ENCODE measurements at places on chromosomes 12 and 14.

DNA sequence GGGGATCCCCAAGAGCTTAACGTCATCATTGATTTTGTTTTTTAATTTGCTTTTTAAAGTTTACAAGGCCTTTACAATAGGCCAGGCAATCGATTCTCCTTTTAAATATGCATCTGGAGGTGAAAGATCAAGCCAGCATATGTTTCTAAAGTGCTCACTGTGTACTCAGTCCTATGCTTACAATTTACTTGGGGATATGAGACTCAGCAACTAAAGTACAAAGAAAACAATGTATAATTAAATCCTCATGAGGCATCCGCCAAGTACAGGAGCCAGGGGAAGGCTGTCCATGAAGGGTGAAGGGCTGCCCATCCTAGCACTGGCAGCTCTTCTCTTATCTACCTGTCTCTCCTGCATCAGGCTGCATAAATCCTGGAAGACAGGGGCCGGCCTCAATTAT, 11.8 kb downstream of the CCDC92 start:
- DNase-seq: no peak

DNA sequence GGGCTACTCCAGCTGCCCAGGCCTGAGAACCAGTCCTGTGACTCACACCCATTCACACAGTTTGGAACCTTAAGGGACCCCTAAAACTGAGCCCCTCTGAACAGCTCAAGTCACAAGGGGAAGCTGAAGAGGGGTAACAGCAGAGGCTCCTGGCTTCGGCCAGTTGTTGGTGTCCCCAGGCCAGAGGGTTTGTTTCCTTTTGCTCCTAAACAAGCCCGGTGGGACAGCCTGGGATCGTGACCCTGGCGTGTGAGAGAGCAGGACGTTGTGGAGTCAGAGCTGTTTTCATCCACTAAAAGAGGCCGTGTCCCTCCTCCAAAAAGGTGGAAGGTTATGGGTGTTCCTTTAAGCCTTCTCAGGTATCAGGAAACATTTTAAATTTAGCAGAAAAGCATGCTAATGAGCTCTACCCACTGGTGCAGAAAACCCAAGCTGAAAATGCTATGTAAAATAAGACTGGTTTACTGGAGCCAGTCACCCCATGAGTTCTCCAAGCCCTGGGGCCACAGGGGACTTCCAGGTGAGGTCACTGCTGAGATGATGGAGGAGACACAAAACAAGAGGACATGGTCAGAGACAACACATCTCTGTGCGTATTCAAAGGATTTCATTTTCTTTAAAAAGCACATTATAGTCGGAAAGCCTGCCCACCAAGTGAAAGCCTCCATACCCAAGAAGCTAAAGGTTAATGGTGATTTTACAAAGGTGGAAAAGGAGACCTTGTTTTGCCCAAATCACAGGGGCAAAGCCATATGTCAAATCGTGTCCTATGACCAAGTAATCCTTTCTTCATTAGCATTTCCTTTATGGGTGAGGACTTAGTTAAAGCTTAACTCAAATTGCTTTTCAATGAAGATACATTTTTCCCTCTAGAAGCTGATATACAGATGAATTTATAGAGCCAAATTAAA, 14.1 kb downstream of the PRKAB1 start:
- DNase-seq: no peak

DNA sequence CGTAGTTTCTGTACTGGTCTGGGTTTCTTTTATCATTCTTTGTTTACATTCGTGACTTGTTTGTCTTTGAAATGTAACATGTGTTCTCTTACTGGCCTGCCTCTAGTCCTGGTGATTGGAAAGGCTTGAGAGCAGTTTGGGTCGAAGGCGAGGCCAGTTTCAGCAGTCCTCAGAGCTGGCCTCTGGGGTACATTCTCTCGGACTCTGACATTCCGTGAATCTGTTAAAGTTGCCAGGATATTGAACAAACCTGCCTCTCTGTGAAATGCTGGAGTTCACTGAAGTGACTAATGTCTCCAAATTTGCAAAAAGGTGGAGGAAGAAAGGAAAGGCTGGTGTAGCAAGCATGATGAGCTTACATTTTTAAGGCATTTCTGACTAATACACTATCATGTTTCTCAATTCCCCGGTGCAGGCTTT, 1.5 kb downstream of the PLEKHA5 start:
- peak; percentile 46 for DNase-seq

DNA sequence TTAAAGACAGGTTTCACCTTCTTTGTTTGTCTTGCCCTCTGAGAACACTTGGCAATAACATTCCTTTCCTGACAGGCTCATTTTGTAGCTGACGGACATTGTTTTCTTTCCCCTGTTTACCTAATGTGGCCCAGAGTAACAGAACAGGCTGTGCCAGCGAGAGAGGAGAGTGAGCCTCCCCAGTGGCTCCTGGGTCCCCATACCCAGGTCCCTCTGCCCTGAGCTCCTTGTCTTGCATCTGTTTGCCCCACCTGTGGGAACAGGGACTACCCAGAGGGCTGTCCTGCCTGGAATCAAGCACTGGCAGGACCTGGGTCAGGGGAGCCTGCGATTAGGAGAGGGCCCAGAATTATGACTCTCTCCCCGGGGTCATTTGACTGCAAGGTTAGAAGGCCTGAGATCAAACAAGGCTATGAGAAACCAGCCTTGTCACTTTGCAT, 222.9 kb downstream of the ZFP36L1 start:
- no peak for DNase-seq

DNA sequence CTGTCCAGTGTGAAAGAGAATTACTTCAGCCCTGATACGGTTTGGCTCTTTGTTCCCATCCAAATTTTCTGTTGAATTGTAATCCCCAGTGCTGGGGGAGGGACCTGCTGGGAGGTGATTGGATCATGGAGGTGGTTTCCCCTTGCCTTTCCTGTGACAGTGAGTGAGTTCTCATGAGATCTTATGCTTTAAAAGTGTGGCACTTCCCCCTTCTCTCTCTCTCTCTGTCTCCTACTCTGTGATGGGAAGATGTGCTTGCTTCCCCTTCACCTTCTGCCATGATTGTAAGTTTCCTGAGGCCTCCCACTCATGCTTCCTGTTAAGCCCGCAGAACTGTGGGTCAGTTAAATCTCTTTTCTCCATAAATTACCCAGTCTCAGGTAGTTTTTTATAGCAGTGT, 5.5 kb upstream of the SLC15A5 start:
- DNase-seq: no peak

DNA sequence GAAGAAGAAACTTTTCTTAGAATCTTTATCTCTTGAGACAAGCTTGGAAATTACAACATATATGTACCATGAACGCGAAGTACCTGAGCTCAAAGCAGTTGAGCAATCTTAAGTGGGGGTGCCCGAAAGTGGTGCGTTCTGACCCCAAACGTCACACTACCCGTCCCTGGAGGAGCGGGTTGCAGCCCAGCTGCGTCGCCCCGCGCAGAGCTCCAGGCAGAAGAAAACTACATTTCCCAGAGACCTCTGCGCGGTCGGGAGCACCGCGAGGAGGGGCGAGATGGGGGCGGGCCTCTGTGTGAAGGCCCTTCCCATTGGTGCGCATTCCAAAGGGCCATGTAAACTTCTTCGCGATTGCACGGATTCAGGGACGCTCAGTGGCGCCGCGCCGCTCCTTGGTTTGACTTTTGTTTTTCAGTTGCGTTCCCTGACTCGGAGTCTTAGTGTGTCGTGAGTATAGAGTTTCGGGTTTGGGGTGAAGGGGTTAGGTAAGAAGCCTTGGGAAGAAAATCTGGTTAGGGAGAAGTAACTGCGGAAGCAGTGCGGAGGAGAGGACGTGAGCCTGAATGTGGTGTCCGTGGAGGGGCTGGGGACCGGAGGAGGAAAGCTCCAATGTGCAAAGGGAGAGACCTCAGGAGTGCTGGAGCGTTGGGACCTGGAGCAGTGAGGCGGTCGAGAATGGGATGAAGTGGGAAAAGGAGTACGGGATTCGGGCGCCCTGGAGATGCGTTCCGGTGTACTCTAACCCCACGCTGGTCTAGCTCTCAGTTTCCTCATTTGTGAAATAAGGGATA, at the start of gene CCDC77:
CCDC77 (plus strand) TSS at position 410 of the 794 bp plus-strand sequence. CDS start 7,740 bp downstream, outside the sequence.
- no peak for DNase-seq

GRCh38 chr12:62525271-62525670, 58.6 kb downstream of the MON2 start:
- no peak for DNase-seq

DNA sequence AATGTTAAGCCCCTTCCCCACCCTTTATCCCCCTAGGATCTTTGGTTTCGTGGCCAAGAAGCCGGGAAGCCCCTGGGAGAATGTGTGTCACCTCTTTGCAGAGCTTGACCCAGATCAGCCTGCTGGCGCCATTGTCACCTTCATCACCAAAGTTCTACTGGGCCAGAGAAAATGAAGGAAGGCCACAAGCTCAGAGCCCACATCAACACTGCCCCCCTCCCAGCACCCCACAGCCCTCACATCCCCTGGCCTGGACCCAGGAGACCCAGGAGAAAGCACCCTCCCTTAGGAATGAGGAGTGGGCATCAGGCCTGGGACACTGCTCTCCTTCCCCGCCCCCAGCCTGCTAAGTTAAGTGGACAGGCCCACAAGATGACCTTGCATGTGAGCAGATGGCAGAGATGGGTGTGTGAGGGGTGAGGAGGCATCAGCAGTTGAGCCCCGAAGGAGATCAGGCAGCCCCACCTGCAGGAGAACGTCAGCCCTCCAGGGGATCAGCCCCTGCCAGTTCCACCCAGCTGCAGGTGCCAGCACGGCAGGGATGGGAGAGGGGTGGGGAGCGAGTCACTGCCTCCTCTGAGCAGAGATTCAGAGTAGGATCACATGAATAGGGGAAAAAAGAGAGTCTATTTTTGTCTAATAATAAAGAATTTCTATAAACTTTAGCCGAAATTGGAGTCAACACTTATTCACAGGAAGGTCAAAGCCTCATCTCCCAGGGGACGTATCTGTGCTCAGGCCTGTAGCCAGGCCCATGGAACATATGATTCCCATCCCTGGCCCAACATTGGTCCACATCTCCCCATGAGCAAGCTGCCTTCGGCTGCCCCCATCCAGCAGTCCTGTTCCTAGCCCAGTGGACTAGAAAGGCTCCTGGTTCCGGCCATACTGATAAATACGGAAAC, 14.1 kb downstream of the TNS2 start:
- DNase-seq: no peak

- no peak for DNase-seq
Measured at GRCh38 chr12:107335802-107336570, 242.6 kb upstream of the CRY1 start.

GRCh38 chr12:131395971-131396573, 314.8 kb upstream of the SFSWAP start:
- DNase-seq: no peak

DNA sequence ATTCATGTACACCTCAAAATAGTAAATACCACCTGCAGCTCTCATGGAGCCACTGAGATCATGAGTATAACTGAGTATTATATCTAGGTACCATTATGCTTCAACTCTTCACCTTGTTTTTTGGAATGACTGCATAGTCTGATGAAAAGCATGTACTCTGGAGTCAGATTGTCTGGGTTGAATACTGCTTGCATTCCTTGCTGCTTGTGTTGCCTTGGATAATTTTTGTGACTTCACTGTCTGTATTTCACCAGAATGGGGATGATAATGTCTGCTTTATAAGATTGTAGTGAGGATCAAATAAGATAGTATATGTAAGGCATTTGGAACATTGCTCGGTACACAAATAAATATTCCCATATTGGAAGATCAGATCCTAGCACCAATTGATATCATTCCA, 54.2 kb downstream of the SUSD6 start:
- DNase-seq: no peak

- DNase-seq: no peak
Measured at GRCh38 chr14:72014486-72014885, 82.3 kb downstream of the RGS6 start.

GRCh38 chr12:40566271-40566670, 126.0 kb upstream of the CNTN1 start:
- peak; percentile 79 for DNase-seq

DNA sequence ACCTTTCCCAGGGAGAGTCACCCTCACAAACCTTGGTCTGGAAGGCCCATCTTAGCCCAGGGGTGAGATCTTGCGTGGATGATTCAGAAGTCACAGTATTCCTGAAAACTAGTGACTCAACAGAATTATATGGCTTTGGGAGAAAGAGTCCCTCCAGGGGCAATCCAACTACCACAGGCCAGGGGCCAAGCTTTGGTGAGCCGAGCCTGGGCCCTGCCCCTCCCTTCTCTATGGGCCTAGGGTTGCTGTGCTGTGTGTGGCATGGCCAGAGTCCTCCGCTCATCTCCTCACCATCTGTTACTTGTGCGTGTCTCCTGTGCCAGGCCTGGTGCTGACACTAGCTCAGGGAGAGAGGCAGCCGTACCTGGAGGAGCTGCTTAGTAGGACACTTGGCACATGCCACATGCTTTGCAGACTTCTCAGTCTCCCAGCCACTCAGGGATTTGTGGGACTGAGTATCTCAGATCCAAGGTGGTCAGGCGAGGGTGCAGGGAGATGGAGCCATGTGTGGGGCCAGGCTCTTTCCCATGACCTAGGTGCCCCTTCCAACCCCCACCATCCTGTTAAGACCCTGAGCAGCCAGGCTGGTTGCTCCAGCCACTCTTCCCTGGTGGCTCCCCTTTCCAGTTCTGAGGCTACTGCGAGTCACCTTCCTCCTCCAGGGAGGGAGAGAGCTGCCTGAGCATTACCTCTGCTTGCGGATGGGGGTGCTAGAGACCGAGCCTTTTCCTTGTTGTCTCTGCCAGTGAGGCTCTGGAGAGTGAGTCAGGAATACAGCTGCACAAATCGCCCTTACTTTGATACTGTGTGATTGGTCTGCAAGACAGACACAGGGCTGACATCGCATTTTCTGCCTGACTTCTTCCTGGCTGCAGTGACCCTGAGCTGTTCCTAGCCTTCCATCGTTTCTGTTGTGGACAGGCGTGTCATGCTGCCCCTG, 94.1 kb downstream of the SLC25A47 start:
- DNase-seq: peak; percentile 81

DNA sequence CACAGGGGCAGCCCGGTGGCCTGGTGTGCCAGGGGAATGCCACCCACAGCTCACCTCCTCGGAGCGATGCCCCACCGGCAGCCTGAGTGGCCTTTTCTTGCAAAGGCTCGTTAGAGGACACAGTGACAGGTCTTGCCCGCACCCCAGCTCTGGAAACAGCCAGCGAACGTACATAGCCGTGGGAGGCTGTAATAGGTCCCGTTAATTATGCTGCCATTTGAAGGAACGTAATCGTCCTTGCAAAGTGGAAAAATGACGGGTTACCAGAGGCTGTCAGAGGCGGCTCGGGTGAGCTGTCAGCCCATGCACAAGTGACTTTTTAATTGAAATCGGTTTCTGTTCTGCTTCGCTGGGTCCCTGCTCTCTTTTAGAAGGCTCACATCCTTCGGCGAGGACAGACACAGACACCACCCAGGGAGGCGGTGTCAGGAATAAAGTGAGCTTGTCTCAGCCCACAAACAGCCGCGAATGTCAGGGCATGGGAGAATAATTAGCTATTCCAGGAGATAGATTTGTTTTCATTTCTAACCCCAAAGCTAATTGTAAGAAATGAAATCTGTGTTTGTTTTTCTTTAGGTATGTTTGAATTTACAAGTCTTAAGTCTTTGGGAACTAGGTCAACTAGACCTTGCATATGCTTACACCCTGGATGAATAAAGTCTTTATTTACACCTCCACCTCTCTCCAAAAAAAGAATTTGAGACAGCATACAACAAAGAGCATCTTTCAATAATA, 77.2 kb upstream of the RFLNA start:
- DNase-seq: peak; percentile 22

GRCh38 chr12:103273645-103274044, 222.1 kb downstream of the C12orf42 start:
- DNase-seq: no peak

Data from NCI-H524 (cell line).